GM10248 (cell line): ENCODE measurements at places on chromosomes 5 and 9.

GRCh38 chr9:20031836-20032235 is 243.0 kb upstream of the SLC24A2 start:
- no peak for DNase-seq

DNA sequence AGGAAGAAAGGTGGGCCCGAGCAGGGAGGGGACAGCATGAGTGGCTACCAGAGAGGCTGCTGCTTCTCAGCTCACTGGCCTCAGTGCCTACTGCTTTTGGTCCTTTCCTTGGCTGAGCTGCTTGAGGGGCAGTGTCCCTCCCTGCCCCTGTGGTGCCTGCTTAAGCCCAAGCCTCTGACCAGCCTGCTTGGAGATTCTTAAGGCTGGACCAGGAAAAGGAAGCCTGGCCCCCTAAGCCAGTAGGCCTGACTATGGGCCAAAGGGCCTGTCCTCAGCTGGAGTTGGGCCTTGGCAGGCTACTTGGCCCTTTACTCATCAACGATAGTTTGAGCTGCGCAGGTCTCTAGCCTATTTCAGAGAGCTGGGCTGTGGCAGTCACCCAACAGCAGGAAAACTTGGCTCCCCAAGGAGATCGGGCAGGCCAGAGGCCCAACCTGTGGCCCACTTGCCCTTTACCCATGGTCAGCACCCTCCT is 24.9 kb downstream of the TCF7 start:
- no peak for DNase-seq

DNA sequence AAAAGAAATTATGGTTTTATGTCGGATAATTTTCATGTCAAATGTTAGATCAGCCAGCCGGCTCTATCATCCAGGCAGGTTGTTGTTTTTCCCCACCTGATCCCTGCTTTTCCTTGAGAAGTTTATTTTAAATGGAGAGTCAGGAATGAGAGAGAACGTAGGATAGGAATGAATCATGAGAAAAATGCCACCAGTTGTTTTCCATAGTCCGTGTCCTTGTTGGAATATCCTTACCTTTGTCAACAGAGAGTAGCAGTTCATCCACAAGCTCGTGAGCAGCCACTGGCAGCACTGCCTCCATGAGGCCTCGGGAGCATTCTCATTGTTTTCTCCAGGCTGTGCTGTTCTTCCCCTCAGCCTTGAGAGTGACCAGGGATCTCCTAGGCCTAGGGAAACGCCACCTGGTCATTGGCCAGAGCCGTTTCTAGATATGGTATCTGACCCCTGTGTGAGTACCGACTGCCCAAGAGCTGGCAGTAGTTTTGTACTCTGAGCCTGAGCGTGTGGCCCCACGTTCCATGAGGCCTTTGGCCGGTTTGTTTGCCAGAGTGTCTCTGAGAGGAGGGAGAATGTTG is 293.3 kb downstream of the FANCC start:
- no peak for DNase-seq

DNA sequence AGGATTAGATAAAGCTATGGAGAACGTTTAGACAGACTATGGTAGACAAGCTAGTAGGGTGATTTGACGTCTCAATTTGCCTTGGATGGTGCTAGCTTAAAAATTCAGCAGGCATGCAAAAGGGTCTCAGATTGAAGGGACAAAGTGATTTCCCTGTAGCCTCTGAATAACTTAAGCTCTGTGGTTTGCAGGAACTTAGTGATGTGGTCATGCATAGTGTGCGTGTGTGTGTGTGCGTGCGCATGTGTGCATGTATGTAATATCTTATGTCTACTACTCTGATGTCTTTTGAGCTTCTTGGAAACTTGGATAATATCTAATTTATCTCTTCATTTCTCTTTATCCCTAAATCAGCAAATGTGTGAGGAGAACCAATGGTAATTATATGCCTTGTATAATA is 183.6 kb upstream of the TNC start:
- no peak for DNase-seq

DNA sequence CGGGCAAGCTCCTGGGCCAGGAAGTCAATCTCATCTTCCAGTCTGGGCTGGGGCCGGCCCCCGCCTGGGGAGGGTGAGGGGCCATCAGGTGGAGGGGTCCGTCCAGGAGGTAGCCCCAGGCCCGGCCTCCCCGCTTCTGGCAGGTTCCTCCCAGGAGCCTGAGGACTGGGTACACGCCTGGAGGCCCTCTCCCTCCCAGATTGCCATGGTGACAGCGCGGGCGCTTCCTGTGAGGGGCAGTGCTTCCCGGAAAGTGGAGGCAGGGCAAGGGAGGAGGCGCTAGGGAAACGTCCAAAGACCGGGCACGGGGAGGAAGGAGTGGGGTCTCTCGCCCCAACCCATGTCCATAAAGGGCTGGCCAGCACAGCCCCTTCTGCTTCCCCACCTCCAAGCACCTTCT is 4.9 kb downstream of the NPDC1 start:
- DNase-seq = no peak

DNA sequence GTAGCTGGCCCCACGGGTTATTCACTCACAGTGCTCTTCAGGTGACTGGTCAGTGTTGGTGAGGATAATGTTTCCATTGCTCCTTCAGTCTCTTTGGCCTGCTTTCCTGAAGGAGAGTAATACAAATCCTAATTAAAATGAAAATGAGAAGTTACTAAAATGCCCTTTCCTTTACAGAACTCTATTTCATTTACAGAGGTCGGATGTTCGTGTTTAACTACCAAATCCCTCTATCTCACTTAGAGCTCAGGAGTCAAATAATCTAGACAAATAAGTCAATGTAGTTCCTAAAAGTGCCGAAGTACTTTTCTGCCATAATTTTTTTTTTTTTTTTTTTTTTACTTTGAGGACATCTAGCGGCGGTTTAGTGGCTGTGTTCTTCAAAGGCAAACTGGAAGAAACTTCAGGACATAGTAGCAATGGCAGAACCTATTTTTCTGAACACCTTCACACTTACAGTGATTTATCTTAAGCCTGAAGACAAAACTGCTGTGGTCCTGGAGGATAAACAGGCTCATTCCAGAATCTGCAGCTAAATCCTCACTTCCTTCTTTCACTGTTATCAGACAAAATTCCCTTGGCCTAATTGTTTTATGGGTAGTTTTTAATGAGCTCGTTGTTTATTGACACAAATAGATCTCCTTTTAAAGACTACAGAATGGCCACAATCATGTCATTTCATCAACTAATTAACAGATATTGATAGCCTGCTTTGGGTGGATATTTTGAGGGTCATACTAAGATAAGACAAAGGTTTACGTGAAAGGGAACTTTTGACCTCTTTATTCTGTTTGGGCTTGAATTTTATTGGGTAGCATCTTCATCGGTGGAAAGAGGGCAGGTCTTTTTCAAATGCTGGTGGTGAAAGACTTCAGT is 207.6 kb upstream of the DMRTA1 start:
- DNase-seq = peak; percentile 11

DNA sequence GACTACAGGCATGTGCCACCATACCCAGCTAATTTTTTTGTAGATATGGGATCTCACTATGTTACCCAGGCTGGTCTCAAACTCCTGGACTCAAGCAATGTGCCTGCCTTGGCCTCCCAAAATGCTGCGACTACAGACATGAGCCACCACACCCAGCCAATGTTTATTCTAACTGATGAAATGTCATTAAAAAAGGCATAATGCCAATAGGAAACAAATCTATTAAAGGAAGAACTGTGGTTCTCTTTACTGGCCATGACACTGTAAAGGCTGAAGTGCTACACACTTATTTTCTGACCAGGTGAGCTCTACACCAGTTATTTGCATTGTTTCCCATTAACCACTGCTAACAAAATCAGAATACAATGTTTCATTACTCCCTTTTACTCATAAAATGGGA is 106.0 kb downstream of the STRBP start:
- no peak for DNase-seq

GRCh38 chr5:54646356-54647101 is 129.0 kb downstream of the SNX18 start:
- DNase-seq = peak; percentile 62

DNA sequence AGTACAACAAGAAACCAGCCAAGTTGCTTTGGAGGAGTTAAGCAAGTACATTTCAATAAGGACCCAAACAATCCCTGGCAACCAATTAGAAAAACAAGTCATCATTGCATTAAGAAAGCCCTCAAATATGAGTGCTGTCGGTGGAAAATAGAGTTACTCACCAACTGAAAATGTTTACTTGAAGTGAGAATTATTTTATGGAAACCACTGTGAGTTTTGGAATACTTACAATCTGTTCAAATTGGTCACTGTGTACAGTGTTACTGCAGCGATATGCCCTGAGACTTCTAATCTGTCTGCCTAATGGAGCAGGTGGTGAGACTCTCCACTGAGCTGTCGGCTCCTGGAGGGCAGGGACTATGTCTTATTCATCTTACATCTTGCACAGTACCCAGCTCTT is 1073.2 kb upstream of the DMAC1 start:
- no peak for DNase-seq

DNA sequence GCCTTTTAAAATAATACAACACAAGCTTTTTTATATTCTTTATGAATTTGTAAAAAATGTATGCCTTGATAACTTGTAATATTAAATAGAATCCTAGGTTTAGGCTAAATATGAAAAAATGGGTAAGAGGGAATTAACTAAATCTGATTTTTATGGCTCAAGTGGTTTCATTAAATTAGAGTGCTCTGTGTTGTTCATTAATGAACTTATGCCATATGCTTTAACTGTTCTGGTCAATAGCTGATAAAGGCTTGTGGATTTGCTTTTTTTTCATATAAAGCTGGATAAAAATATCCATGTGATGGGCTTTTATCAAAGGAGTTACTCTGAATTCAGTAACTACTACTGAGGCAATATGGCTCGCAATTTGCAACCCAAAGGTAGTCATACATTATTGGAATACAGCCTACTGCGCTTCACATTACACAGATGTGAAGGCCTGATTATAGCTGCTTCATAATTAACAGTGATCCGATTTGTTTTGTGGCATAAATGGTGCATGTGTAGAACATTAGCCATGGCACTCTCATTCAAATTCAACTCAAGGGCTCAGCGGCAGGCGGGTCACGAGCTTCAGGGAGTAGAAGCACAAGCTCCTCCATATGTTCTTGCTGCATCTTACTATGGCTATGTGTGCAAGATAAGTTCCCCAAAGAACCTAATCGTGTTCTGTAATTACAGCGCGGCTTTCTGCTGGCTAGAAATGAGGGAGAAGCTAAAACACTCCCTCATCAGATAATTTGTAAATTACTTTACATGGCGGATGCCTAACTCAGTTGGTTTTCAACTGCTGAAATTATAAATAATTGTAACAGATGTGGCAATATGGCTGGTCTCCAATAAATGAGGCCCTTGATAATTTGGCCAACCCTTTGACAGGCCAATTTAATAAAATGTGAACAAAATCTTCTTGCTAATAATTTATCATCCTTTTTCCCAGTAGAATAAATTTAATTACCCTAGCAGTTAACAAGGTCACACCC is 188.3 kb downstream of the CNTLN start:
- DNase-seq = no peak

GRCh38 chr5:144864118-144864517 is 693.4 kb downstream of the KCTD16 start:
- no peak for DNase-seq
